ENCODE measurements at places on chromosomes 6 and 20.

GRCh38 chr6:103344554-103345163 is 1515.1 kb downstream of the HACE1 start:
- DNase-seq, result no peak

- no peak for DNase-seq
These were observed 201.9 kb downstream of the LY86 start for GRCh38 chr6:6790393-6790792.

- no peak for DNase-seq
These were observed 92.7 kb downstream of the SLX4IP start for GRCh38 chr20:10527781-10528180.

DNA sequence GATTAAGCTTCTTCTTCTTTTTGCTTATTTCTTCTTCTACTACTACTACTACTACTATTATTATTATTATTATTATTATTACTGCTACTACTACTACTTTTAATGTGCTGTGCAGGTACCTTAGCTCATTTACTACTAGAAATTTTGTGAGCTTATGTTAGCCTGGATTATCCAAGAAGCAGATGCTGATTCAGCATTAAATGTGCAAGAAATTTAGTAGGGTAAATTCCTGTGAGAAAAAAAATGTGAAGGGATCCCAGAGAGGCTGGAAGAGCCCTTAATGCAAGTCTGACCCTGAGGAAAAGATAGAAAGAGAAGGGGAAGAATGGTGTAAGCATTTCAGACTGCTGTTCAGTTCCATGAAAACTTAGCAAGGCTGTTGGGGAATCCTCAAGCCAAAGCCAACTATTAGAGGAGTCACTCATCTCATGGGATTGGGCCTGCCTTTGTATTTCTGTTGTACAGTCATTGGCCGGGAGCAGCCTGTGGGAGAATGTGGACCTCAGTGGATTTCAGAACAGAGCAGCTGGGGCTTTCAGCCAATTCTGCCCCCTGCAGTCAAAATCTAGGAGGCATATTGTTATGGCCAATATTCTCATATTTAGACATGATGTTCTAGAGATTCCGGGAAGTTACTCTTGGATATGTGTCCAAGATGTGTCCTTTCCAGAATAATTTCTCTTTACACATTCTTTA is 37.2 kb upstream of the TSPYL1 start:
- no peak for DNase-seq

GRCh38 chr6:125174626-125175025 is 21.1 kb downstream of the TPD52L1 start:
- no peak for DNase-seq

- no peak for DNase-seq
These were observed 442.1 kb downstream of the BCKDHB start for GRCh38 chr6:80548532-80548931.

- no peak for DNase-seq
These were observed 704.9 kb upstream of the CITED2 start for GRCh38 chr6:140079328-140079727.

DNA sequence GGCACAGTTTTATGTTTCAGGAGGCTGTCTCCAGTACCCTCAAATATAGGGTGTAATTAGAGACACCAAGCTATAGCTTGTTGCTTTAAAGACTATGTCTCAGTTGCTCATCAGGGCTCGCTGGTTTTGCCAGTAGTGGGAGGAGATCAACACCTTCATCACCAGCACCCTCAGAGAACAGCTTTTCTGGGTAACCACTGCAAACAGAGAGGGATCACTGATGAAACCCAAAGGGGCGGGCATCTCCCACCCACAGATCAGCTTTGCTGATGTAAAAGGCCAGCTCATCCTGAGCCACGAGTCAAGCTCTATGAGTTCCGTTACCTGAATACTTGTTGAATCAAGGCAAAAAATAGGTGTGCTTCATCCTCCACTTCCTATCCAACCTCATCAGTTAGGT is 187.7 kb downstream of the AIG1 start:
- DNase-seq, result no peak

DNA sequence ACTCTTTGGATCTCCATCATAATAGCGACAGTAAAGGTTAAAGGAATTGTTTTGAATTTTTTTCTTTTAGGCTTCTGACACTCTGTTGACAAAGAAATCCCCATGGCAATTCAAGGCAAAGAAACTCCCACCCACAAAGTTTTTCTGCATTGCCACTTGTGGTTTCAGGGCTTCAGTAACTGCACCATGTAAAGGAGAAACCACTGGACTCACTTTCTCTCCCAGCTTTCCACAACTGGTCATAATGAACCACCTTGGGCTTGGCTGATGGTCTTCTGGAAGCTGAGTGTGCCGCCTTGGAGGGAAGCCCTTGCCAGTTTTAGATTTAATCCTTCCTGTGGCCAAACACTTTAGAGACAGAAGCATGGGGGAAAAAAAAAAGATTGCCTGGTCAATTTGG is 163.1 kb downstream of the ISM1 start:
- DNase-seq, result no peak

DNA sequence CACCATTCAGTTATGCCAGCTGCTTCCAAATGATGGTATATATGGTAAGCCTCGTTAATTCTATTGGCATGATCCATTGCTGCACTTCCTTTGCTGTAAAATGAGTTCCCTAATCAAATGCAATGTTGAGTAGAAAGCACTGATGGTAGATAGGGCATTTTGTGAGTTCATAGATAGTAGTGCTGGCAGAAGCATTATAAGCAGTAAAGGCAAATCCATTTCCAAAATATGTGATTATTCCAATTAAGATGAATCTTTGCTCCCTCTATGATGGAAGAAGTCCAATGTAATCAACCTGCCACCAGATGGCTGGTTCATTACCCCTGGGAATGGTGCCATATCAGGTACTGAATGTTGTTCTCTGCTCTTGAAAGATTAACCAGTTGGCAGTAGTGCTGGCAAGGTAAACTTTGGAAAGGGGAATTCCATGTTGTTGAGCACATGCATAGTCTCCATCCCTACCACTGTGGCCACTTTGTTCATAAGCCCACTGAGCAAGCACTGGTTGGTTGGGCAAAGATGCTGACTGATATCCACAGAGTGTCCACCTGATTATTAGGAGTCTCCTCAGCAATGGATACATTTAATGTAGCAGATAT is 5.6 kb upstream of the TBPL1 start:
- DNase-seq, result no peak

- no peak for DNase-seq
These were observed 34.5 kb downstream of the SHLD1 start for GRCh38 chr20:5784735-5785134.

DNA sequence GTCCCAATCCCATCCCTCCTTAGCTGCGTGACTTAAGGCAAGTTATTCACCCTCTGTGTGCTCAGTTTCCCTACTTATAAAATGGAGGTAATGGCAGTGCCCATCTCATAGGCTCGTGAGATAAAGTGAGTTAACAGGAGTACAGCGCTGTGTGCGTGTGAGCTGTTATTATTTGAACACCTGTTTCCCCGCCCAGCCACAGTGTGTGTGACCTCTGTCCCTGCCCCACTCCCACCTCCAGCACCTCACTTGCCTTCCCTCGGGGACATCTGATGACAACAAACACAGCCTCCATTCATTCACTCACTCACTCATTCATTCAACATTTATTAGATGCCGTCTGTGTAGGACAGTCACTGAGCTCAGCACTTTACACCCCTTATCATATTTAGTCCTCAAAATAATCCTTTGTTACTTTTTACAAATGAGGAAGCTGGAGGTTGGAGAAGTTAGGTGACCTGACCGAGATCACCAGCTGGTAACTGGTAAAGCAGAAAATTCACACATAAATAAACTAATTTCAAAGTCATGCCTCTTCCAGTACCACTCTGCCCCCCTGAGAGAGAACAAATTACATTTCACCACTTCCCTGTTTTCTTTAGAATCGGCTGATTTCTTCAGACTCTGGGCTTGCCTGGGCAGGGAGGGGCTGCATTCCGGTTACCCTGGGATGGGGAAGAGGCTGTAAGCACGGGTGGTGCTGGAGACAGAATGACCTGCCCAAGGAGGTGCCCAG is 58.6 kb downstream of the CPNE5 start:
- DNase-seq, result no peak

DNA sequence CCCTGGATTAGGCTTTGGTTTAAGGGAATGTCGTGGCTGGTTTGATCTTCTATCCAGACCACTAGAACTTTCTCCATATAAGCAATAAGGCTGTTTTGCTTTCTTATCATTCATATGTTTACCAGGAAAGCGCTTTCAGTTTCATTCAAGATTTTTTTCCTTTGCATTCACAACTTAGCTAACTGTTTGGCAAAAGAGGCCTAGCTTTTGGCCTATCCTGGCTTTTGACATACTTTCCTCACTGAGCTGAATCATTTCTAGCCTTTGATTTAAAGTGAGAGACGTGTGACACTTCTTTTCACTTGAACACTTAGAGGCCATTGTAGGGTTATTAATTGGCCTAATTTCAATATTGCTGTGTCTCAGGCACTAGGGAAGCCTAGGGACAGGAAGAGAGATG is 1.7 kb upstream of the FAM50B start:
- DNase-seq, result no peak

DNA sequence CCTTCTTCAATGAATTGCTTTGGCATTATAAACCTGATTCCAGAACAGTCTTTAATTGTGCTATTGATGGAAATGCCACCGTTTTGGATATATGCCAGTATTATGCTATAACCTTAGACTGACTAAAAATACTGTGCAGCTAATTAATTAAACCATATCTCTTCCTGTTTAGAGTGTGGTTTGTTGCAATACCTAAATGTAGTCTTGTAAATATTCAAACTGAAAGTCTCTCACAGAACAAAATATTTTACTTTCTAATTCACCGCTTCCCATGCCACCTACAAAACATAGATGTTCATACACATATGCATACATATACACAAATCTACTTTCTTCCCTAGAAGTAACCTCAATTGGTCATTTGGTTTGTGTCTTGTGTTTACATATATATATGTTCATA is 126.6 kb downstream of the SIM1 start:
- no peak for DNase-seq

GRCh38 chr6:148521586-148521985 is 178.9 kb downstream of the SASH1 start:
- no peak for DNase-seq

GRCh38 chr20:4454111-4454510 is 267.6 kb upstream of the PRND start:
- DNase-seq, result no peak

DNA sequence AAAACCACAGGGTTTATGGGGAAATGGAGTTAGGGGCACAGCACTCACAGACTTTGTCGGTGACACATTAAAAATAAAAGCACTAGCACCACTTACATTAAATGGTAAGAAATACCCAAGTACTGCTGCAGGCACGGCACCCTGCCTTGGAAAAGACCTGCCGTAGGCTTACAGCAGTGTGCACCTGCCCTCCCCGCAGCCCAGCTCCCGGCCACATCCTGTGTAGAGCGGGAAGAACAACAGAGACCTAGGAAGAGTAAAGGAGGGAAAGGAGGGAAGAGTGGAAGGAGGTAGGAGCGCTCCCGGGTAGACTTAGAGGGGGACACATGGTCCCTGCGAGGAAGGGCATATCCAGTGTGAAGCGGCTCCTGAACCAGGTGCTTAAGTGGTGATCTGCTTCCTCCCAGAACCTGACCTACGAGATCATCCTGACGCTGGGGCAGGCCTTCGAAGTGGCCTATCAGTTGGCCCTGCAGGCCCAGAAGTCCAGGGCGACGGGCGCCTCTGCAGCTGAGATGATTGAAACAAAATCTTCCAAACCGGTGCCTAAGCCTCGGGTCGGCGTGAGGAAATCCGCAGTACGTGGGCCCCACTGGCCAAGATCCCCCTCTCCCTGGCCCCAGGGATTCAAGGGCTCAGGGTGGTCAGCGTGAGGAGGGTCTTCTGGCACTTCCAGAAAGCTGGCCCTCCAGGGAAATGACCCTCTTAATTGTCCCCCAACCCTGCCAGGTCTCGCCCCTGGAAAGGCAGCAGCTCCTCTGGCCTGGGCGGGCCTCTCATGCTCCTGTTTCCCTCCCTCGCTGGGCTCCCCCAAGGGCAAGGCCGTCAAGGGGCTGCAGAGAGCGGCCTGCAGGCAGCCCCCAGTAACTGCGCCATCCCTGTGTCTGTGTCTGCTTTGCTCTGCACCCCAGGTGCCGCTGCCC is 55.5 kb downstream of the TCP11 start:
- no peak for DNase-seq

DNA sequence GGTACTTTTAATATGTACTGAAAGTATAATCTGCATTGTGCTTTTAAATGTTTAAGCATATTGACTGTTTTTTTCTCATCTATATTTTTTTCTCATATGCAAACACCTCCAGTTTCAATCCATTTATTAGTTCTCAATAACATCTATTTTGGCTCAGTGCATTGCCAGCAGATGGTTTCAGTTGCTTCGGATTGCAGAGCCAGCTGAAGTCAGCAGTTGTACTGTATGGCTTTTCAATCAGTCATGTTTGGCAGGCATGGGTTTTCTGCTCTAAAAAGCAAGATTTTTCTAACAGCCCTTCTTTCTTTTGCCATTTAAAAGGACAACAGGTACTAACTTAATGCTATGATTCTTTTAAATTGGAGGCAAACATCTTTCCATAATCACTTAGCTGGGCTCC is 121.2 kb downstream of the CD109 start:
- no peak for DNase-seq

DNA sequence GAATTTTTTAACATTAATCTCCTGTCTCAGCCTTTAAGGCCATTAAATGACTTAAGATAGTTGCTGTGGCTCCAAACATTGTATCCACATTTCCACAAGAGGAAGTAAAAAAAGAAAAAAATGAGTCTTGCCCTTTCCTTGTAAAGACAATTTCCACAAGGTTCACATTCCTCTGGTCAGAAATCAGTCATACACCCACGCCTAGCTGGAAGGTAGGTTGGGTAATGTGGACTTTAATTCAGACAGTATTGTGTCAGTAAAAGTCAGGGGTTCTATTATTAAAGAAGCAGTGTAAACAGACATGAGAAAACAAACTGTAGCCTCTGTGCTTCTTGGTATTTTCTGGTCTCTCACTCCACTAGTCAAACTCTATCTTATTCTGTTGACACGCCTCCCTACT is 682.0 kb downstream of the GRIK2 start:
- no peak for DNase-seq

- DNase-seq, result no peak
These were observed 22.3 kb upstream of the EYA4 start for GRCh38 chr6:133218852-133219251.

- no peak for DNase-seq
These were observed 22.7 kb upstream of the TMEM181 start for GRCh38 chr6:158536891-158537798.

GRCh38 chr6:30719356-30719755 is 796 bp upstream of the TUBB start:
- no peak for DNase-seq

GRCh38 chr6:53984163-53984562 is 127.1 kb upstream of the MLIP start:
- no peak for DNase-seq

- DNase-seq, result no peak
These were observed 6.0 kb downstream of the PDYN start for GRCh38 chr20:1987826-1988225.

- no peak for DNase-seq
These were observed 374.4 kb downstream of the UTRN start for GRCh38 chr6:144659202-144660182.

DNA sequence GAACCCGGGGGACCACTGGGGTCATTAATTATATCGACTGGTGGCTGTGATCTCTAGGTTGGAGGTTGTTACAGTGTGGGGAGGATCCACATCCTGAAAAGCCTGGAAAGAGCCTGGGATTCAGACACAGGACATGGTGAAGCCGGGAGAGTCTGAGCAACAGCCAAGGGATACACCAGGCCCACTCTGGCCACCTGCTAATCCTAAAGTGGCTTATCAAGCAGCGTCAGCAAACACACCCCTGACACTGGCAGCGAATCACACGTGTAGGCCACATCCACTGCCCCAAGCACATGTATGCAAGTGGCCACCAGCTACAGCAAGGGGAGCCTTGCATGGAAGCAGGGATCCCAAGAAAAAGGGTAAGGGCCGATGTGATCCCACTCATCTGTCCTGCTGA is 41.0 kb downstream of the GFOD1 start:
- DNase-seq, result no peak
